ENCODE measurements at places on chromosomes 13 and 19.

GRCh38 chr13:21344662-21345176, 114.4 kb downstream of the ZDHHC20 start:
- no peak for DNase-seq

- DNase-seq = no peak
Measured at GRCh38 chr13:98749501-98749900, 3.0 kb downstream of the SLC15A1 start.

DNA sequence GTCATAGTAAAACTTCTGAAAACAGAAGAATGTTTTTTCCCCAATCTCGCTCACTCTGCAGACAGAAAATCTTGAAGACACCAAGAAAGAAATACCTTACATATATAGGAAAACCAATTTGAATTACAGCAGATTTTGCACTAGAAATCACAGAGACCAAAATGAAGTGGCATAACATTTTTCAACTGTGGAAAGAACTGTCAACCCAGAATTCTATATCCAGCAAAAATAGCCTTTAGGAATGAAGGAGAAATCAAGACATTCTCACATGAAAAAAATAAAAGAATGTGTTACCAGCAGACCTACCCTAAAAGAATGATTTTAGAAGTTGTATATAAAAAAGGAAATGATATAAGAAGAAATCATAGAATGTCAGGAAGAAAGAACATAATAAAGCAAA, 28.7 kb downstream of the CCDC122 start:
- DNase-seq = no peak

GRCh38 chr13:110311443-110312338, 4.6 kb downstream of the COL4A2 start:
- no peak for DNase-seq

DNA sequence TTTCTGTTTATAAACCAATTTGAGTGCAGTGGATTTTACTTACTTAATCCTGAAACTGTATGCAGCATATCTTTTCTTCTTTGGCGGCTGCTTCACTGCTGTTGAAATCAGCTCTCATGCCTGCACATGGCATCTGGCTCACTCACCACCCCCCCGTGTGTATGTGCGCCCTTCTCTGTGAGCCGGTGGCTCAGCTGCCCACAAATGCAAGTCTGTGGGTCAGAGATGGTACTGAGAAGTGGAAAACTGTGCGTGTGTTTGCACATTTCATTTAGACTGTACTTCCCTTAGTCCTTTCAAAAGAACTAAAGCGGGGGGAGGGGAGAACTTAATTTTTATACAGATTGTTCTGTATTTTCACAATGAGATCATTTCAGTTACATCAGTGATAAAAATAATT, 307.6 kb downstream of the SHISA2 start:
- DNase-seq = no peak

GRCh38 chr13:47114030-47114429, 217.2 kb upstream of the HTR2A start:
- DNase-seq = no peak

Data from effector CD8-positive, alpha-beta T cell (primary cell).